ENCODE measurements at places on chromosomes 6 and 20.

DNA sequence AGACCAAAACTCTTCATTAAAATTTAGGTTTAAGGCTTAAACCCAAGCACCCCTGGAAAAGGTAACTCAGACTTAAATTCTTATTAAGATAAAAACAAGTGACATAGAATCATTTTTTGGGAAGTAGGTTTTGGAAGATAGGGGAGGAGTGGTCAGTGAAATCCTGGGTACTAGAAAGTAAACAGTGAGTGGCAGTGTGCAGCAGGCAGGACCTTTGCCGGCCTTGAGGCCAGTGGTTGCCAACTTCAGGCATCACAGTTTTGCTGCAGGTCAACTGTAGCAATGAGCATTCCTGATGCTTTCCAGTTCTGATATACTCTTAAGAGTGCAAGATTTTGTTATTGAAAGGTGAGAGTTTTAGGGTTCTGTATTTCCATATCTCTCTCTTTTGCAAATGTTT lies 69.3 kb upstream of the SUPT3H start:
- peaks cover 39% of the 10 kb centered on the region for H3K4me1 ChIP-seq
- no peaks in the 10 kb centered on the region for H3K36me3 ChIP-seq
- no peak overlapping the region for H3K4me3 ChIP-seq
- DNase-seq: no peak
- H3K27ac ChIP-seq: peak overlapping the region; percentile 9

GRCh38 chr20:13299401-13299800 lies 78.3 kb downstream of the ISM1 start:
- H3K4me3 ChIP-seq: no peak overlapping the region
- no peaks in the 10 kb centered on the region for H3K36me3 ChIP-seq
- no peak for DNase-seq
- H3K4me1 ChIP-seq: no peaks in the 10 kb centered on the region

GRCh38 chr6:139533573-139534471 lies 159.4 kb upstream of the CITED2 start:
- H3K36me3 ChIP-seq: no peaks in the 10 kb centered on the region
- H3K4me3 ChIP-seq: no peak overlapping the region
- H3K4me1 ChIP-seq: peaks cover 36% of the 10 kb centered on the region
- H3K27ac ChIP-seq: peak overlapping the region; percentile 35
- no peaks in the 10 kb centered on the region for H3K27me3 ChIP-seq

DNA sequence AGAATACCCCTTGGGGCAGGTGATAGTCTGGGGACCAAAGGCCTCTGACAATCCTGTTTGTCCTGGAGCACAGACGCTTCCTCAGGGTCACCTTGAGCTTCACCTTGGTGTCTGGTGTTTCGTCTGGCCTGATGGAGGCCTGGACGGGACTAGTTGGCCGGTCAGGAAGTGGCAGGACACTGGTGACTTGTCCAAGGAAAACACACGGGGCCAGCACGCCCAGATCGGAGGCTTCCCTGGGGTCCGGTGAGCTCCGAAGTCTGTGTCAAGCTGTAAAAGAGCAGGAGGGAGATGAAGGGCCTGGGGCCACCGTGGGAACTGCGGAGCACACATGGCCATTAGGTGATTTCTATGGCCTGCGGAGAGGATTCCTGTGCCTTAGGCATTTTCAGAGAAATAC lies 67.9 kb downstream of the SMOC2 start:
- no peak for DNase-seq
- no peaks in the 10 kb centered on the region for H3K36me3 ChIP-seq
- H3K27ac ChIP-seq: no peak overlapping the region
- peaks cover 5% of the 10 kb centered on the region for H3K4me1 ChIP-seq

- peaks cover 7% of the 10 kb centered on the region for H3K36me3 ChIP-seq
- no peak for DNase-seq
- peak overlapping the region; percentile 26 for H3K27ac ChIP-seq
These were observed 2.4 kb downstream of the C6orf47 start for GRCh38 chr6:31658158-31658688.

DNA sequence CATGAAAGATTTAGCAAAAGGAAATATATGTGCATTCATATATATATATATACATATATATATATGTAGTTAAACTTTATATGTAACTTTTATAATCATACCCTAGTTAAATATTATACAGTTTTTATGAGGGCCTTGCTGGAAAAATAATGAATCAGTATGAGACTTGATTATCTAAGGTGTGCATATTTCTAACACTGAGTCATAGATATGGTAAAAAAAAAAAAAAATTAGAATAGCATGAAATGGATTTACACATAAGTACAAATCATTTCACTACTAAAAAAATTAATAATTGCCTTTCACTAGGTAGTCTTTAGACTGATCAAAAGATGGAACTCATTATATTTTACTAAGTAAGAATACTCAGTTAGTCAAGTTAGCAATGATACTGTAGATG lies 51.3 kb upstream of the DST start:
- DNase-seq: no peak
- no peak overlapping the region for H3K27ac ChIP-seq
- H3K4me1 ChIP-seq: peaks cover 26% of the 10 kb centered on the region
- no peak overlapping the region for H3K4me3 ChIP-seq
- peaks cover 11% of the 10 kb centered on the region for H3K36me3 ChIP-seq
- no peaks in the 10 kb centered on the region for H3K27me3 ChIP-seq

GRCh38 chr6:125232466-125232865 lies 69.3 kb downstream of the HDDC2 start:
- H3K36me3 ChIP-seq: peaks cover 7% of the 10 kb centered on the region
- DNase-seq: no peak
- peaks cover 67% of the 10 kb centered on the region for H3K4me1 ChIP-seq
- H3K4me3 ChIP-seq: no peak overlapping the region

DNA sequence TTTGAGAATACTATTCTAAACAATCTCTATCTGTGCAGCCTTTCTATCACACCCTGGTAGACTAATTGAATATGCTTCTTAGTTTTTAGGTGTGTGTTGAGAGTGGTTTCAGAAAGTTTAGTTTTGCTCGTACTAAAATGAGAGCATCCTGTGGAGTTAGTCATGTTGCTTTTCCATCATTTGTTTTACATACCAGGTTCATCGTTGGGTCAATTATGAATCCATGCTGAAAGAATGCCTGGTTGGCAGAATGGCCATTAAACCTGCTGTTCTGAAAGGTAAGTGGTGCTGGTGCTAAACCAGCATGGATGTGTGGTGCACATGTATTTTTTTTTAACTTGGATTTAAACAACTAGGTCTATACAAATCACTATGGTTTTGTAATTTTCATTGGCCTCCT lies 49.3 kb downstream of the CYB5R4 start:
- peaks cover 9% of the 10 kb centered on the region for H3K36me3 ChIP-seq
- no peak overlapping the region for H3K27ac ChIP-seq
- peaks cover 8% of the 10 kb centered on the region for H3K4me1 ChIP-seq
- DNase-seq: no peak
- no peaks in the 10 kb centered on the region for H3K27me3 ChIP-seq

GRCh38 chr20:63651942-63652191 lies 1.4 kb downstream of the STMN3 start:
- no peaks in the 10 kb centered on the region for H3K27me3 ChIP-seq
- no peaks in the 10 kb centered on the region for H3K36me3 ChIP-seq
- H3K27ac ChIP-seq: no peak overlapping the region
- peaks cover 13% of the 10 kb centered on the region for H3K4me1 ChIP-seq
- H3K4me3 ChIP-seq: peak overlapping the region; percentile 74

- peaks cover 12% of the 10 kb centered on the region for H3K4me1 ChIP-seq
- no peak for DNase-seq
- peaks cover 8% of the 10 kb centered on the region for H3K36me3 ChIP-seq
- no peaks in the 10 kb centered on the region for H3K27me3 ChIP-seq
These were observed 4.0 kb downstream of the VARS1 start for GRCh38 chr6:31791324-31792089.

DNA sequence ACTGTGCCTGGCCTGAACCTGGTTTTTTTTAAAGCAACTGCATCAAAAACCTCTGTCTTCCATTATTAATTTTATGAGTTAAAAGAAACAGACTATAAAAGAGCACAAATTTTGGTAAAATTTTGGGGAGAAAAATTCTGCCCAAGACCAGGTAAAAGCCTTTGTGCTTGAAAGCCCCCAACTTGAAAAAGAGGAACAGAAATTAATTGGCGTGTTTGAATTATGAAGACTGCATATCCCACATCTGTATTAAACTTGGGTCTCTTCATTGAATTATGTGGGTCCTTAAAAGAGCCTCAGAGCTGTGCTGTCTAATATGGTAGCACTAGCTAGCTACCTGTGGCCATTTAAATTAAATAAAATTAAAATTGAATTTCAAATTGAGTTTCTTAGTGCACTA lies 41.2 kb downstream of the COL11A2 start:
- no peak for DNase-seq
- peaks cover 25% of the 10 kb centered on the region for H3K27me3 ChIP-seq
- H3K36me3 ChIP-seq: no peaks in the 10 kb centered on the region
- no peak overlapping the region for H3K4me3 ChIP-seq

DNA sequence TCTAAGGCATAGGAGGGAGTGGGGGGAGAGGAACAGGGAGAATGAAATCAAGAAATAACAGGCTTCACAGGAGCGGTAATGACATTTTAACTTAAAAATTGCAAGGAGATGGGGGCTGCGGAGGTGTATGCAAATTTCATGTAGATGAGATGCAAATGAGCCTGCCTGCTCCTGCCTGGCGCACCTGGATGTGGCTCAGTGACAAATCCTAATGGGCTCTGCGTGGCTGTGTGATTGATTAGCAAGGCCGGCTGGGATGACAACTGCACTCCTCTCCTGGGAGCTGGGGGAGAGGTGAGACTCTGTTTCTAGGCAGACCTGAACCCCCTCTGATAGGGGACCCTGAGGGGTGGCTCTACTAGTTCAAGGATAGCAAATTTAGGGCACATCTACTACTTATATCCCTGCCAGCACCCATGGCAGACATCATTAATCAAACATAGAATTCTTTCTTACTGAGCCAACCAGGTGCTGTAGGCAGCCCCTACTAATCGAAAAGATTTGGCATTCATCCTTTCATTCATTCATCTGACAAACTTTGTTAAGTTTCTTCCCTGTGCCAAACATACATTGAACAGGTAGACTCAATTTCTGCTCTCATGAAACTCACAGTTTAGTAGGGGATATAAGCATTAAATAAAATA lies 38.4 kb upstream of the TGM2 start:
- no peaks in the 10 kb centered on the region for H3K36me3 ChIP-seq
- no peaks in the 10 kb centered on the region for H3K27me3 ChIP-seq
- H3K27ac ChIP-seq: no peak overlapping the region
- no peak overlapping the region for H3K4me3 ChIP-seq
- DNase-seq: no peak

DNA sequence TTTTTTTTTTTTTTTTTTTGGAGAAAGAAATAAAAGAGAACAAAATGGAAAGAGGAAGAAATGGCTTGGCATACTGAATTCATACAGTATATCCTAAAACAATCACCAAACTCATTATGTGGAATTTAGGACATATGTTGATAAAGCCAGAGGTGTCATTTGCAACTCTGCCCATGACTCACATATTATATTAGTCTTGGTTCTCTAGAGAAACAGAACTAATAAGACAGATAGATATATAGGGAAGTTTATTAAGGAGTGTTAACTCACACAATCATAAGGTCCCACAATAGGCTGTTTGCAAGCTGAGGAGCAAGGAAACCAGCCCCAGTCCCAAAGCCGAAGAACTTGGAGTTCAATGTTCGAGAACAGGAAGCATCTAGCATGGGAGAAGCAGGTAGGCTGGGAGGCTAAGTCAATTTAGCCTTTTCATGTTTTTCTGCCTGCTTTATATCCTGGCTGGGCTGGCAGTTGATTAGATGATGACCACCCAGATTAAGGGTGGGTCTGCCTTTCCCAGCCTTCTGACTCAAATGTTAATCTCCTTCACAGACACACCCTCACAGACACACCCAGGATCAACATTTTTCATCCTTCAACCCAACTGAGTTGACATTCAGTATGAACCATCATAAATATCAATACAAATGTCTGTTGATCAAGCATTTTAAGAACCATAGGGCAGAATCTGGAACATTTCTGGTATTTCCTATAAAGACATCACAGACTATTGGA lies 102.3 kb downstream of the UBE3D start:
- H3K27me3 ChIP-seq: no peaks in the 10 kb centered on the region
- no peak for DNase-seq
- peaks cover 17% of the 10 kb centered on the region for H3K4me1 ChIP-seq
- peaks cover 2% of the 10 kb centered on the region for H3K36me3 ChIP-seq
- H3K27ac ChIP-seq: no peak overlapping the region

GRCh38 chr20:58970146-58970545 lies 10.9 kb upstream of the NELFCD start:
- no peak overlapping the region for H3K27ac ChIP-seq
- DNase-seq: no peak
- H3K4me3 ChIP-seq: no peak overlapping the region
- H3K36me3 ChIP-seq: peaks cover 1% of the 10 kb centered on the region

DNA sequence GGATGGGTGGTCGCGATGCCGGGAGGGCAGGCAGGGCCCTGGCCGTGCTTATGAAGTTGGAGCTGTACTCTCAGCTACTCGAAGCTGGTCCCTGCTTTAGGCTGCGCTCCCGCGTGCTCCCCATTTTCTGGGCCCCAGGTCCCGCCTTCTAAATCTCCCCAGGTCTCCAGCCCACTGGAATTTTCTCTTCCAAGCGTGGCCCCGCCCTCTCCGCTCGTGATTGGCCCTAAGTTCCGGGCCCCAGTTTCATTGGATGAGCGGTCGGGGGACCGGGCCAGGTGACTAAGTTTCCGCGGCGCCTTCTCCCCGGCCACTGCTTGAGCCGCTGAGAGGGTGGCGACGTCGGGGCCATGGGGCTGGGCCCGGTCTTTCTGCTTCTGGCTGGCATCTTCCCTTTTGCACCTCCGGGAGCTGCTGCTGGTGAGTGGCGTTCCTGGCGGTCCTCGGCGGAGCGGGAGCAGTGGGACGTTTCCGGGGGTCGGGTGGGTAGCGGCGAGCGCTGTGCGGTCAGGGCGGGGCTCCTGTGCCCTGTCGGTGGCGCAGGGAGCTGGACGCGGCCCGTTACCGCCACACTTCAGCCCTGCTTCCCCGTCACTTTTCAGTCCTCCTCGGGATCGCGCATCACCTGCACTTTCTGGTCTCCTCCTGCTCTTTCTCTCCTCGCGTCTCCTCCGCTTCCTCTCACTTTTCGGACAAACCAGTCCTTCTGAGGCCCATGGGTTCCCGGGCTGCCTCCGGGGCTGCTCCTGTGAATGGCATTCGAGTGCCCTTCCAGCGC lies at the start of gene MICA:
Gene MICA, plus strand, starts transcription at position 313 of the 778 bp plus-strand sequence. Its CDS starts 38 bp downstream, at position 351.
- H3K4me3 ChIP-seq: peak within 1 kb of the TSS; percentile 92
- H3K36me3 ChIP-seq: peaks cover 2% of the 10 kb centered on the region
- peaks cover 4% of the 10 kb centered on the region for H3K27me3 ChIP-seq
- H3K27ac ChIP-seq: peak within 1 kb of the TSS; percentile 96
- DNase-seq: peak; percentile 76

DNA sequence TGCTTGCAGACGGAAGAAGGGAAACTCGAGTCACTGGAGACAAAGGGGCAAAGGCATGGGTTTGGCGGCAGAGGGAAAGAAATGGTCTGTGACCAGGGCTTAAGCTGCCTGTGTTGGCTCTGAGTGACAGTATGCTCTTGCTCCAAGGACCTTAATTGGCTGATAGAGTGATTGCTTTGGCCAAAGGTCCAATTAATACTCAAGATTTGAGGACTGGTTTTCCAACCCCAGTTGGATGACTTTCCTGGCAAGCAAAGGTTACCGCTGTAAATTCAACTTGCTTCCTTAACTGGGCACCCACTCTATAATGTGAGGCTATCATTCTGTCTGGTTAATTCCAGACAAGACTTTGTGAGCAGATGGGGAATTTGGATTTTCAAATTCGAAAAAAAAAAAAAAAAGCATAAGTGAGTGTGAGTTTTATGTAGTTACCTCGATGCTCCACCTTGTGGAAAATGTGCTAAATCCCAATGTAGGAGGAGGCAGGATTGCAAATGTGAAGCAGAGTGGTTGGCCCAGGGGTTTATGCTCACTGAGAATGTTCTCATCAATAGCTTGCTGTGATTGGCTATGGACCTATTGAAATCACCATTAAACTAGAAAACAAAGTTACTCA lies 150.7 kb upstream of the GMDS start:
- H3K27me3 ChIP-seq: no peaks in the 10 kb centered on the region
- DNase-seq: no peak
- peaks cover 18% of the 10 kb centered on the region for H3K36me3 ChIP-seq
- H3K4me3 ChIP-seq: no peak overlapping the region
- H3K27ac ChIP-seq: no peak overlapping the region
